Bone marrow (tissue), 2 donors: ENCODE measurements at places on chromosomes 2 and 18.

GRCh38 chr2:135942936-135943688, 42.3 kb downstream of the DARS1 start:
- DNase-seq: no peak

- DNase-seq: no peak
Observed at GRCh38 chr2:68415521-68415920, 50.4 kb downstream of the PLEK start.

DNA sequence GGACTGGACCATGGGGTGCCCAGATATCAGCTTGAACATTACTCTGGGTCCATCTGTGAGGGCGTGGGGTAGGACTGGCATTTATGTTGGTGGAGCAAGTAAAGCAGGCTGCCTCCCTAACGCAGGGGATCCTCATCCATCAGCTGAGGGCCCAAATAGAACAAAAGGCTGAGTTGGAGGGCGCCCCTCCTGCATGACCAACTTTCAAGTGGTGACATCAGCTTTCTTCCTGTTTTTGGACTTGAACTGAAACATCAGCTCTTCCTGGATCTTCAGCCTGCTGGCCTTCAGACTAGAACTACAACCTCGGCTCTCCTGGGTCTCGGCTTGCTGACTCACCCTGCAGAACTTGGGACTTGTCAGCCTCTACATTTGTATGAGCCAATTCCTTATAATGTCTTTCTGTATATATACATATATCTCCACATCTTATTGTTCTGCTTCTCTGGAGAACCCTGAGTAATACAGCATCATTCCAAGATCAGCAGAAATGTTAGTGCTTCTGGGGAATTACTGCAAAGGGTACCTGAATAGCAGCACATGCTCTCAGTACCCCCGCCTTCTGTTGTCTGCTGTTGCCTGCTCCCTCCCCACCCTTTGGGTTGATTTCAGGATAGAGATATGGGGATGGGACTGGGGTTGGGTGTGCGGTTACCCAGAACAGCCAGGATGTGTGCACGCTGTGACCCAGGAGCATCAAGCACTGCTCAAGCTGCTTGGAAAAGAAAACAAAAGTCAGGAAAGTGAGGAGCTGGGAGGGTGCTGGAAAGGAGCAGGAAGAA, 20.0 kb downstream of the TMEM127 start:
- peak; percentile 78 for DNase-seq

GRCh38 chr2:235005603-235006259, 53.9 kb downstream of the SH3BP4 start:
- DNase-seq: no peak

GRCh38 chr2:1811258-1811970, 67.1 kb upstream of the PXDN start:
- no peak for DNase-seq

DNA sequence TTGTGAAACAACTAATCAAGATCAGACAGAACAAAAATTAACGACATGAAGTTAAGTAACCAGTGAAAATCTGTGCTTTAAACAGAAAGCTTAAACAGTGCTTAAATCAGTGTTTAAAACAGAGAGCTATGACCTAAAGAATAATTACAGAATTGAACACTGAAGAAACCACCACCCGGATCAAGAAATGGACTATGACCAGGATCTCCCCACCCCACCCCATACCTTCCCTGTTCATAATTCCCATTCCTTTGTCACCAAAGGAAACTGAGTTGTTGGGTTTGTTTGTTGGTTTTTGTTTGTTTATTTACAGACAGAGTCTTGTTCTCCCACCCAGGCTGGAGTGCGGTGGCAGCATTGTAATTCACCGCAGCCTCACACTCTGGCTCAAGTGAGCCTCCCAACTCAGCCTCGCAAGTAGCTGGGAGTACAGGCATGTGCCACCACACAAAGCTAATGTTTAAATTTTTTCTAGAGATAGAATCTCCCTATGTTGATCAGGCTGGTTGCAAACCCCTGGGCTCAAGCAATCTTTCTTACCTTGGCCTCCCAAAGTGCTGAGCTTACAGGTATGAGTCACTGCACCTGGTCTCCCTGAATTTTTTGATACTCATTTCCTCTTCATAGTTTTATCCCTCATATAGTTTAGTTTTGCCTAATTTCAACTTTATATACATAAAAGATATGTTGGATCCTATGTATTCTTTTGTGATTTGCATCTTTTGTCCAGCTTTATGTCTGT, 8.2 kb upstream of the ALPG start:
- DNase-seq: no peak

DNA sequence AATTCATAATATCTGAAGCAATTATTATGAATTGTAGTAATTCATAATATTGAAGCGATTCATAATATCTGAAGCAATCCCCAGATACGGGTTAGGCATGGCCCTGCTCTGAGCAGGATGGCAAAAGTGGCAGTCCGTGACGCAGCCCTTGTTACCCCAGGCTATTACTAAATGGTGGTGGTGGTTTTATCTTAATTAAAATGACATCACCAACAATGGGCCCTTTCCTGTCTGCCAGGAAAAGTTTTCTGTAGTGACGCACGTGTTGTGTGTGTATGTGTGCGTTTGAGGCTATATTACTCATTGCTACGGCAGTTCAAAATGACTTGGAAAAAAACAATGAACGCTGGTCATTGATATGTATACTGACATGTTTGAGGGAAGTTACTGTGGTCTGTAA, 10.6 kb upstream of the MOCOS start:
- DNase-seq: no peak

DNA sequence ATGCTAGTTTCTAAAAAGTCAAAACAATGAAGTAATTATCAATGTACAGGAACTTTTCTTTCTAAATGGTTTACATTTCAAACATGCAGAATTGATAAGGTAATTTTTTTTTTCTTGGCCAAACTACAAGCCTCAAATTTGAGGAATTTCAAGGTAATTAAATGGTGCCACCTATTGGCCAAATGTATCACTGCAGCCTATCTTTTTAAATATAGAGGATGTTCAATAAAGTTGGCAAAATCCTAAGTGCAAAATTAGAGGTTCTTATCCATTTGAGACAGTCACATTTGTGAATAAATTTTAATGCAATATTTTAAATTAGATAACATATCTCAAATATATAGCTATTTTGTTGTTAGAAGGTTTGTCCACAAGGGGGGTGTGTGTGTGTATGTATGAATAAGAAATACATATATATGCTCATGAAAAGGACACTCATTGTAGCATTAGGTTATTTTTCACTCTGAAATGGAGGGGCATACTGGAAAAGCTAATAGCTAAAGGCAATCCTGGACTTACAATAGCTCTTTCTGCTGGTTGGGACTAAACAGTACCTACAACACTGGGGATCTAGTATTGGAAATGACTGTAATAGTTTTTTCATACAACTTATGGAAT, 26.2 kb downstream of the MMADHC start:
- no peak for DNase-seq

- DNase-seq: no peak
Observed at GRCh38 chr2:31874071-31874470, 136.7 kb downstream of the MEMO1 start.

DNA sequence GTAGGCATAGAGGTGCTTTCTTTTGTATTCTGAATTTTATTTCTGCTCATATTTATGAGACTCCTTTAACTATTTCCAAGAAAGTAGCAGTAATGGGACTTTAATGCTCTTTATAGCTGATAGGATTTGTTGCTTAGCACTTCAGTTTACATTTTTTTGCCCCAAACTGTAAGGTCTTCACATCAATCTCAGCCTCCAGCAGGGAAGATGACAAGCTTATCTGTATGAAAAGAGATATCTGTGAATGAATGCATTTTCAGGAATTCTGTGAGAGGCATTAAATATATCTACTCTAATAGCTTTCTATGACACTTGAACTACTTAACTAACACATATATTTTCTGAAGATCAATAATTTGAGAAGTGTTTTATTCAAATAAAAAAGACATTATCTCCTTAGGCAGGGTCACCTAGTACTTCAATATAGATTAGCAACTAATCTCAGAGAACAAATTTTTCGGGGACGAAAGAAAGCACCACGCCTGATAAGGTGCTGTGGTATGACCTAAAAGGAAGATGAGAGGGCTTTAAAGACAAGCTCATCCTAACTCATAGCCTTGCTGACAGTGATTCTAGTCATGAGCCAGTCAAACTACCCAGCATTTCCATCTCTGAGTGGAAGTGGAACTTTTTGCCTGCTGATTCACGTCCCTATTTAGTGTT, 766.1 kb upstream of the CNTNAP5 start:
- no peak for DNase-seq

- no peak for DNase-seq
Observed at GRCh38 chr2:73262108-73262651, 22.1 kb downstream of the FBXO41 start.

GRCh38 chr2:84904717-84905174, 710 bp upstream of the TMSB10 start:
- no peak for DNase-seq

GRCh38 chr18:61602836-61603235, 269.6 kb downstream of the CDH20 start:
- DNase-seq: no peak

- no peak for DNase-seq
Observed at GRCh38 chr2:191366199-191366598, 121.0 kb downstream of the MYO1B start.
